ENCODE measurements at places on chromosomes 5 and 9. TPM values are rescaled to one million over a fixed set of nuclear protein-coding genes. Genes with fewer than 3 reads are reported as not detected.

- peaks cover 21% of the 10 kb centered on the region for H3K4me1 ChIP-seq
- no peak overlapping the region for H3K4me3 ChIP-seq
- no peak overlapping the region for H3K27ac ChIP-seq
Observed at GRCh38 chr5:126976520-126977172, 53.7 kb downstream of the MARCHF3 start.

DNA sequence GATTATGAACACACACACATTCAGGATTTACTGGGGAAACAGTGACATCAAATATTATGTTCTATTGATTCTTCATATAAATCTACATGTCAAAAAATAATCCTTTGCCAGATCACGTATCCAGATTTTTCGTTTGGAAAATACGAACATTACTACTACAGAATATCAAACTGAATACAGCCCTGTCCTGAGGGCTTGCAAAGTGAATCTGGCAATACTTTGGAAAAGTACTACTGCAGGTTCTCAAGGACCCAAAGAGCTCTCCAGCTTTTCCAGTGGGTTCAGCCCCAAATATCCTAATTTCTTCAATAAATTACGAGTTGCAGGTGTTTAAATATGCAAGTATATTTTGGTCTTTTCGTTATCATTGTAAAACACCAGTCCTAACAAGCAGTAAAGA, 411 bp upstream of the NDUFS4 start:
- peaks cover 25% of the 10 kb centered on the region for H3K27me3 ChIP-seq
- H3K4me1 ChIP-seq = peaks cover 23% of the 10 kb centered on the region
- peak overlapping the region; percentile 94 for H3K27ac ChIP-seq

DNA sequence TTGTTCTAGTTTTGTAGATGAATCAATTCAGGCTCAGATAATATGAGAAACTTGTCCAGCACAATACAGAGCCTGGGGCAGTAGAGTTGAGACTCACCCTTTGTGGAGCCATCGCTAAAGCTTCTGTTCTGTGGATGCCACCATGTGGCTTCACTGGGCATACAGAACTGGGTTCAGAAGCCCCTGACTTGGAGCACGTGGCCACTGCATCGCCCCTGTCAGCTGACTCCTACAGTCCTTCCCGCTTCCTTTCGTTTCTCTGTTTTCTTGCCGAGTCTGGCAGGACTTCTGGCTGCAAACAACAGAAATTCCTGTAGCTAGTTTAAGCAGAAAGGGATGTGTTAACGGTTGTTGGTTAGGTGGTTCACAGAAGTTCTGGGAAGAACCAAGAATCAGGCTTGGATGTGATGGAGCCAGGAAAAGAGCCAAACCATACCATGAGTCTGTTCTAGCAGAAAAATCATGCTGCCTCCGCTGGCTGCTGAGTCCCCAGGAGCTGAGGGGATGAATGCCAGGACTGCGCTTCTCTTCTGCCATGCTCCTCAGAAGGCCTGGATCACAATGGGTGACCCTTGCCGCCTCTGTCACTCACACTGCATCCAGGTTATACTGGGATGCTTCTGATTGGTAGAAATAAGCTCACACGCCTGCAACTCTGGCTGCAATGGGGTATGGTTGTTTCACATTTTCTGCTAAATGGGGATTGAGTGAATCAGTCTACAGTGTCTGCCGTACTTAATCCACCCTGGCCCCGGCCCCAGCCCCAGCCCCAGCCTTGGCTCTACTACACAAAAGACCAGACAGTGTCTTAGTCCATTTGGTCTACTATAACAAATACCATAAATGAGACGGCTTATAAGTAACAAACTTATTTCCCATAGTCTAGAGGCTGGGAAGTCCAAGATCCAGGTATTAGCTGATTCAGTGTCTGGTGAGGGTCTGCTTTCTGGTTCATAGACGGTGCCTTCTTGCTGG, 262.5 kb downstream of the GOLPH3 start:
- no peaks in the 10 kb centered on the region for H3K4me1 ChIP-seq
- H3K4me3 ChIP-seq = no peak overlapping the region
- DNase-seq = no peak
- H3K27ac ChIP-seq = no peak overlapping the region
- peaks cover 2% of the 10 kb centered on the region for H3K27me3 ChIP-seq

Gene NXNL2
- total RNA-seq = not detected

GRCh38 chr5:179699616-179700237, 960 bp downstream of the CANX start:
- peak overlapping the region; percentile 93 for H3K4me3 ChIP-seq
- DNase-seq = peak; percentile 77
- no peaks in the 10 kb centered on the region for H3K27me3 ChIP-seq
- peak overlapping the region; percentile 99 for H3K27ac ChIP-seq
- peaks cover 39% of the 10 kb centered on the region for H3K36me3 ChIP-seq
- peaks cover 45% of the 10 kb centered on the region for H3K4me1 ChIP-seq

GRCh38 chr9:130938652-130939404, at the start of gene FIBCD1:
TSS of gene FIBCD1 (minus strand) at chr9:130939247. CDS start at chr9:130938607, 640 bp downstream.
- DNase-seq = peak; percentile 45
- H3K4me3 ChIP-seq = peak within 1 kb of the TSS; percentile 65
- H3K4me1 ChIP-seq = peaks cover 10% of the 10 kb centered on the region

Measured in activated CD8-positive, alpha-beta memory T cell treated with anti-CD3 and anti-CD28 coated beads, Interleukin-2, amount 10 ng/mL, durations not matched to agents 7 days and 5 days (primary cell).